Mesothelial cell of epicardium (in vitro differentiated cells): ENCODE measurements at places on chromosomes 7 and 10.

DNA sequence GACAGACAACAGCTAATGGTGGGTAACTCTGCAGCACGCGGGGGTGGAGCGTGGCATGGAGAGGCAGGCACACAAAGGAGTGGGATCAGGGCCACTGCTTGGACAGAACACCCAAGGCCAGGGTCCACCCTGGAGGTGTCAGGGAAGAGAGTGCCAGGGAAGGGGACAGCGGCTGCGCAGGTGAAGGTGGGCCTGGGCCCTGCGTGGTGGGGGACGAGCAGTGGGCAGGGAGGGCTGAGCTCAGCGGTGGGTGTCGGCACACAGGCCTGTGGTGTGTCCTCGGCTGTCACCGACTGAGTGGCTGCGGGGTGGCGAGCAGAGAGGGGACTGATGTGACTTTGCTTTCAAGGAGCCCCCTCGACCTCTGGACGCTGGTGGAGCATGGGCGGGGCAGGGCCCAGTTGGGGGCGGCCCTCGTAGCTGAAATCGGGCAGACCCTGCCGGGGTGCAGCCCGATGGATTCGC lies 8.4 kb upstream of the SCART1 start:
- no peak for DNase-seq

DNA sequence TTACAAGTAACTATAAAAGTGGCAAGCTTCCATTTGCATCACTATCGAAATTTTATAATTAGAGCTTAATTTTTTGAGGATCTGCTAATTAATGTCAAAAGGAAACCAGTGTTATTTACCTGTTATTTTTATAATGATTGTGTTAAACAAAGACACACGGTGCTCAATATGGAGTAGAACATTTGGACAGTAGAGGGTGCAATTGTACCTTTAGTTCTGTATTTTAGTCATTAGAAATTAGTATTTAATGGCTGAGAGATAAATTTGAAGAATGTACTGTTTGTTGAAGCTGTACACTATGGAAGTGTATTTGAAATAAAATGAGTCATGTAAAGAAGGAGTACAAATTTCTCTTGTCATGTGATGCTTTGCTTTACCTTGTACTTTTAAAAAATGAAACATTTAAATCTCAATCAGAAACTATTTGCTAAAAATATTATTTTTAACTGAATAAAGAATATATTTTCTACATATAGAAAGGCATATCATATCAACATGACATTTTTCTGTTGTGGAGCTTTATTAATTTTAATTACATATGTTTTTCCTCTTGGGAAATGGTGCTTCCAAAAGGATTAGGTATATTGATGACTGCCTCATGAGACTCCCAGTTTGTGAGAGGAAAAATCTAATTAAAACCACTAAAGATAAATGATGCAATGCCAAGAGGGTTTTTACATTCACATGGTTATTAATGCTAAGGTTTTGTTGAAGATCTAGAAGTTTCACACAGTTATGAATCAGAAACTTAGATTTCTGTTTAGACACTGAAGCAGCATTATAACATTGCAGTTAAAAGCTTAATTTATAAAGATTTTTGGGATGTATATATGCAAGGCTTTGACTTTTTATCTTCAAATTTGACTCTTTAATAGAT lies 10.4 kb upstream of the PRKG1 start:
- no peak for DNase-seq

DNA sequence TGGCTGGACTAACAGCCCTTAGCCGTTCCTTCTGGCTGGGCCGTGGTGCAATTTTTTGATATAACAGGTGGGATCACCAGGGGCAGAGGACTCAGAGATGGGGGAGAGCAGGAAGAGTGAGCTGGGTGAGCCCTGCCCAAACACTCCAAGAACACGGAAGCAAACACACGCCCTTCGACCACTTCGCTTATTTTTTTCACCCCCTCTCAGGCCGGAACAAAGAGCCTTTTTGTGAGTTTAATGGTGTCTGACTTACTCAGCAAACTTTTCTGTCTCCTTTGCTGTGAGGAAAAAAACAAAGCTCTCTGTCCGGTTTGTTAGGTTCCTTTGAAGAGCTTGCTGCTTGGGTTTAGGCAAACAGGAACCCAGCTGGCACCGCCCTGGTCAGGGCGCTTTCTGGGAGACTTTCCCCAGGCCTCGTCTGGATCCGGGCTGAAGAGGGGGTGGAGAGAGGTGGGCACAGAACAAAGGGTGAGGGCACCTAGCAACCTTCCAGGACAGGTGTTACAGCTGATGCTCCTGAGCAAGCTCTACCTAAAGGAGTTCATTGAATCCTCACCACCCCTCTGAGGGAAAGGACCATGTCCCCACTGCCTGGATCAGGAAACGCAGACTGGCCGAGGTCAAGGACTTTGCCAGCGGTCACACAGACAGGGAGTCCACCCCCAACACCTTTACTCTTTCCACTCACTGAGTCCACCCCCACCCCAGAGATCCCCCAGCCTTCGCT lies 23.3 kb downstream of the CALML3 start:
- DNase-seq = no peak

DNA sequence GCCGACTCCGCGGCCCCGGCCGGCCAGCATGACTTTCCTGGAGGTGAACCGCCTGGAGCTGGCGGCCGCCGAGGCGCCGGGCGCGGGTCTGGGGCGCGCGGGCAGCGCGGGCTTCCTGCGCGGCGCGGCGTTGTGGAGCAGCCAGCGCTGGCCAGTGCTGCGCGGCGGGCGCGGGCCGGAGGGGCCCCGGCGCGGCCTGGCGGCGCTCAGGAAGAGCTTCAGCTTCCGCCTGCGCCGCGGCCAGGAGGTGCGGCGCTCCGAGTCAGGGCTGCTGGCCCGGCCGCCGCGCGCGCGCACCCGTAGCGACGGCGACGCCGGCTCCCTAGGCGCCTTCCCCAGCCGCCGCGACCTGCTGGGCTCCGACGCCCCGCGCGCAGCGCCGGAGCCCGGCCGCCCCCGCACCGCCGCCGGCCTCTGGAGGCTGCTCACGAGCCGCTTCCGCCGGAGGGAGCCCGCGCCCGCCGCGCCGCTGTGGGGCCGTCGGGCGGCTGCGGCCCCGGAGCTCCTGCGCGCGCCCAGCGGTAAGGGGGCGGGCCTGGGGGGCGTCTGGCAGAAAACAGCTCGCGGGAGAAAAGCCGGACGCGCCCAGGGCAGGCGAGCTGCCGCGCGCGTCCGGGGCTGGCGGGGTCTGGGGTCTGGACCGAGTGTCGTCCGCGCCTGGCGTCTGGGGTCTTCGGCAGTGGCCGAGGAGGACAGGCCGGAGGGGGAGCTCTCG lies 29.0 kb downstream of the AGAP3 start:
- peak; percentile 59 for DNase-seq

- DNase-seq = no peak
These were observed 5.6 kb downstream of the CALML3 start for GRCh38 chr10:5530412-5530806.

DNA sequence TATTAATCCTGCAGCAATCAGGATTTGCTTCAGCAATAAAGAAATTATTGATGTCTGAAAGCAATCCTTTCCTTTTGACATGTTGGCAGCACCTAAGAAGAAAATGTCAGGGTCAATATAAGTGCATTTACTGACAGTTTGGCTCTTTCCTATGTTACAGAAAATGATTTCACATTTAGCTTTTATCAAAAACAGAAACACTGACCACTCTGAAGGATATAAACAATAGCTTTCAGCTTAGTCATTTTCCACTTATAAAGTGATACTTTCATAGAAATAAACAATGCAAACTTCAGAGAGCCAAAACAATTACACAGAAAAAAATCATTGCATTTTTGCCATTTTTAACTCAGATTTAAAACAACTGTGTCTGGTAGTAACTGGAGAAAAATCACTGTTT lies 325.6 kb upstream of the KAT6B start:
- DNase-seq = no peak

GRCh38 chr10:43060291-43060690 lies 16.6 kb upstream of the RET start:
- no peak for DNase-seq

DNA sequence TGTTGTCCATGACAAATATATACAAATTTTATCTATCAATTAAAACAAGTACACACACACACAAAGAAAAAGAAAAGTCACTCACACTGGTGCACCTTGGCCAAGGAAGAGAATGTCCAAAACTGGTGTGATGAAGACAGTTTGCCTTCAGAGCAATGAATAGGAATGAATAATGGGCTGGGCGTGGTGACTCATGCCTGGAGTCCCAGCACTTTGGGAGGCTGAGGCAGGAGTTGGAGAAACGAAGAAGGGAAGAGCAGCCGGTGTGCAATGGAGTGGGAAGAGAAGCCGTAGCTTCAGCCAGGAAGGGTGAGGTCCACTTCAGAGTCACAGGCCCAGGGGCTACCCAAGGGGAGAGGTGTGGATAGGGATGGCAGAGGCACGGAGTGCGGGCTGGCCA lies 253.6 kb downstream of the CCSER2 start:
- DNase-seq = no peak

- DNase-seq = no peak
These were observed 71.1 kb upstream of the CFAP46 start for GRCh38 chr10:133013463-133013862.
